Stomach (tissue), 19 donors: ENCODE measurements at places on chromosomes 5 and 9. TPM values are rescaled to one million over a fixed set of nuclear protein-coding genes. Genes with fewer than 3 reads are reported as not detected.

DNA sequence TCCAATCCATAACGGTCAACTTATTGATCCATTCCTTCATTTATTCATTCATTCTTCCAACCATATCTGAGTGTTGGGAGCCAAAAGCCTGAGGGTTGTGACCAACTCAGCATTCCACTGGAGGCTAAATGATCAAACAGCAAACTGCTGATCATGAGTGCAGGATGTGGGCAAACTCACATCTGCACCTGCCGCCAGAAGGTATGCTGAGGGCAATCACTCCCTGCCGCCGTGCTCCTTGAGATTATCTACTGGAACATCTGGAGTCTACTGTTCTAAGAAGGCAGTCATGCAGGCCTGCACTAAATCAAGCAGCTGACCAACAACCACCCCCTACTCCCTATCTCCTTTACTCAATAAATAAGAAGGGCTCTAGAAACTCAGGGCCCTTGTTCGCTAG is 184.0 kb downstream of the TTLL11 start:
- no peak for DNase-seq

GRCh38 chr5:179268966-179269693 is 76.1 kb downstream of the ADAMTS2 start:
- DNase-seq: no peak

GRCh38 chr9:18673179-18673578 is 199.2 kb downstream of the ADAMTSL1 start:
- no peak for DNase-seq

DNA sequence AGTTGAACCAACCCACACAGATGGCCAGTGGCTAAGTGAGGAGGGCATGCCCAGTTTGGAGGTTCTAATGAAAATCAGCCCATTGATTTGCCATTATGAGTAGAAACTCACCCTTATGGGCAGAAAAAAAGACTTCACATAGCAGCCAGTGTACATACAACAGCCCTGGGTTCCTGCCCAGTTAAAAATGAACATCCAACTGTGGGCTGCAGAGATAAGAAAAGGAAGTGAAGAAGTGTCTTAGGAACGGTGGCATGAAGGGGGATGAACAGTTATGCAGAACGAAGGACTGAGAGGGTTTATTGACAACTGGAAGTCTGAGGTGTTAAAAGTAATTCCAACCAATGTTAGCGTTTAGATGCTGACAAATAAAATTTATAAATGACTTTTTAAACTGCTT is 118.4 kb downstream of the MARCHF3 start:
- no peak for DNase-seq

DNA sequence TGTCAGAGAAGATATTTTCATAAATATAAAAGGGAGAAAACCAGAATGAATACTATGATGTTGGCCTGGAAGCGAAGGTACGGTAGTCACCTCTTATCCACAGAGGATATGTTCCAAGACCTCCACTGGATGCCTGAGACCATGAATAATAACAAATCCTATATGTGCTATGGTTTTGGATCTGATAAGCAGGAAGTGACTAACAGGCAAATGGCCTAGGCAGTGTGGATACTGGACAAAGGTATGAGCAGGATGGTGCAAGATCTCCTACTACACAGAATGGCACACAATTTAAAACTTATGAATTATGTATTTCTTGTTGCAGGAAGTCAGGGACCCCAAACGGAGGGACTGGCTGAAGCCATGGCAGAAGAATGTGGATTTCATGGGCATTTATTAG is 48.2 kb downstream of the ADAMTS12 start:
- no peak for DNase-seq

DNA sequence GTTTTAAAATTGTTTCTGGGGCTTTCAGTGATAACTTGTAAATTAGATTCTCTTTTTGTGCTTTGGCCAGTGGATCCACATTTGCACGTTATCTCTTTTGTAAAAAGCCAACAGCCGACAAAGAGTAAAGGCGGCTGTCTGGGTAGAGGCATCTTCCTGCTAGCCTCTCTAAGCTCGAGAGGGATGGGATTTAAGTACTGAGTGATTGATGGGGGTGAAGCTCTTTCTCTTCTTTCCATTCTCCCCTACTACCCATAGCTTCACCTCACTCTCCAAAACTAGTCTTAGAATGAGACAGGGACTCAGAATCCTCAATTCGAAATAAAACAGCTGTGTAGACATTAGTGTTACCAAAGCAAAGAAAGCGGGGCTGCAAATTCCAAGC is 3.4 kb downstream of the PBX3 start:
- DNase-seq: no peak

- DNase-seq: no peak
Measured at GRCh38 chr5:32082701-32083100, 91.4 kb downstream of the GOLPH3 start.

- DNase-seq: no peak
Measured at GRCh38 chr9:113999256-114000062, 78.6 kb downstream of the AMBP start.

DNA sequence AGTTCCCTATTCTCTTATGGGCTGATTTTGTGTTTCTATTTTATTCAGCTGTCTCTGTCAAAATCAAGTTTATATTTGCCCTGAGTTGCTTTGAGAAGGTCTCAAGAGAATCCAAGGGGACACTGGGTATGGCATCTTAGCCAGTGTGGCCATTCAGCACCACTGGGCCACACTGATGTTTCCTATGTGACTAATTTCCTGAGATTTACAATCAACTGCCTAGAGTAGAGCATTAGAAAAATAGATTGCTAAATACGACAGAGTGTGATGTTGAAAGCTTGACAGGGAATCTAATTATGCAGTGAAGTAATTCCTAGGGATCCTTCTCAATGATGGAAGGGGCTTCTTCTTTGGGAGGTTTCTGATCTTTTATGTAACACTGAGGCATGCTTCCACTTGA is 141.7 kb downstream of the SV2C start:
- DNase-seq: no peak

- DNase-seq: no peak
Measured at GRCh38 chr9:123239726-123240125, 28.7 kb downstream of the STRBP start.

DNA sequence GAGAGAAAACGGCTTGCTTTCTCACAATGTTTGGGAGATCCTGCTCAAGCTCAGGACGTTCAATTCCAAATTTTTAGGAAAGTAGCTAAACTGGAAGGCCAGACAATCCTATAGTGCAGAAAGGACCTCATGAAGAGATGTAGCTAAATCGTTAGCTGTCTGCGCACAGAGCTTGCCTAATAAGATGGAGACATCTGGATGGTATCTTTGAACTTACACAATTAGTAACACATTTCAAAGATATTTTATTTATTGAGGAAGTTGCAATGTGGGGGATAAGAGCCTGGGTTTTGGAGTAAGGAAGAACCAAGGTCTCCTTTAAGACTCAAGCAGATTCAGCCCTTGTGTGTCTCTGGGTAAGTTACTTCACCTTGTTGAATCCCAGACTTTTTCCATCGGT is 28.6 kb upstream of the RAB14 start:
- DNase-seq: no peak

The PCDHB11 gene
- 0.12 TPM for polyA plus RNA-seq

The LHX3 gene
- not detected for polyA plus RNA-seq

The ROR2 gene
- polyA plus RNA-seq: 3.0 TPM

The MARCOL gene
- not detected for polyA plus RNA-seq
